ENCODE measurements at places on chromosomes 4 and X.

GRCh38 chrX:134898440-134898839, 92.4 kb upstream of the SMIM10 start:
- no peak for DNase-seq

DNA sequence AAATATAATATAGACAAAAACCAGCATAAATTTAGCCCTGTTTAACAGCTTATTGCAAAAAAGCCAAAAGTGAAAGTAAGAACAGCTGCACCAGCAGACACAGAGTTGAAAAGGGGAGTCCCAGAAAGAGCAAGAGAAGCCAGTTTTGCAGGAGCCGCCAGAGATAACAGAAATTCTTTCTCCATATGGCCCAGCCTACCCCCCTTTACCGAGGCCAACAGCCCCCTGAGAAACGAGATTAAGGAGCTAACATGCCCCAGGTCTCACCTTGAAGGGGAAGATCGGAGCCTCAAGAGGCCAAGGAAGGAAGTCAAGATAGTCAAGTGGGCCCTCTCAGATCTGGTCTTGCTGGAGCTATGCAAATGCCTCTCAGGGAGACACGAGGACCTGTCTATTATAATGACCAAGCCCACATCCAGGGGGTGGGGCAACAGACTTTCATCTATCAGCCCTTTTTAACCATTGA, 4.8 kb downstream of the ACOX3 start:
- DNase-seq: no peak

DNA sequence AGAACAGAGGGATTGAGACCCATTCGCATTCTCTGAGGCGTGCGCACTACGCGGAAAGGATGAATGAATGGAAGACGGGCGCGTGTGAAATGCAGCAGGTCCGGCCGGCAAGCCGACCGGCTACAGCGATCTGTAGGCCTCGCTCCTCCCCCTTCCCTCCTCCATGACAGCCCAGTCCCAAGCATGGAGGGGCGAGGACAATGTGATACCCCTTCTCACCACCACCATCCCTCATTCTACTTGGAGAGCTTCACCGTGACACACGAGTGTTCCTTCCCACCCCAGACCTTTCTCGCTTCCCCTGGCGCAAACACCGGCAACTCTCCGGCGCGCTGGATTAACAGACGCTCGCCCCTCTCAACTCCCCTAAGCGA, 815 bp downstream of the EIF4E start:
- peak; percentile 87 for DNase-seq

GRCh38 chrX:97842468-97843199, 958.9 kb downstream of the RPA4 start:
- no peak for DNase-seq

GRCh38 chrX:106898462-106898861, 4.7 kb downstream of the RIPPLY1 start:
- no peak for DNase-seq

DNA sequence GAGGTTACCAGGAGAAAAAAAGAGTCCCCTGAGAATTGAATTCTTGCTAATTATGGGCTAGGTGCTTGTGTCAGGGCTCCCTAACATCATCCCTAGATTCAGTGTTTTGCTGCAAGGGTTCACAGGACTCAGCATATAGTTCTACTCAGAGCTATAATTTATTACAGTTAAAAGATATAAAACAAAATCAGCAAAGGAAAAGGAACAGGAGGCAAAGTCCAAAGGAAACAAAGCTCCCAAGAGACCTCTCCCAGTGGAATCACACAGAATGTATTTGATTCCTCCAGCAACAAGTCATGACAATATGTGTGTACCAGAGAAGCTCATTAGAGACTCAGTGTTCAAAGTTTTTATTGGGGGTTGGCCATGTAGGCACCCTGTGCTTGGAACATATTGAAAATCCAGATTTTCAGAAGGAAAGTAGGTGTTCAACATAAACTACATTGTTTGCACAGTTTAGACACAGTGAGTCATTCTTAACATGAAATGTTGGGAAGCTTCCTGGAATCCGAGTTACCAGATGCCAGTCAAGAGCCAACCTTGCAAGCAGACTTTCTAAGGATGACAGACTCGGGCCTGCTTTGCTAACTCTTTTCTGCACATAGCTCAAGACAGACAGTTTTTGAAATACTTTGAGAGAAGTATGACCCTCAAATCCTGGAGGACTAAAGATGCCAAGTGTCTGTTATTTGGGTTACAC, 311.3 kb upstream of the EMCN start:
- DNase-seq: no peak

DNA sequence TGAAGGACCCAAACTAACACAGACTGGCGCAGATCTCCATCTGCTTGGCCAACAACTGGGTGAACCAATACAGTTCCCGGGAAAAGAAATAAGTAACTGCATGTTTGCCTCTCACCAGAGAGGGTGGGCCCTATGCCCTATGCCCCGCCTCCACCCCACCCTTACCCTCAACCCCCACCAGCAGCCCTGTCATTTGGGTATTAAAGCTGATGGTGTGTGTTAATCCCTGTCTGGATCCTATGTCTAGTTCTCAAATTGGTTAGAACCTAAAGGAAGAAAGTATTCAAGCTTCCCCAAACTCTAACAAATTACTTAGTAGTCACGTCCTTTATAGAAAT, 19.0 kb downstream of the SMPX start:
- no peak for DNase-seq

All from right hindlimb (tissue), 1 donor.